Activated CD8-positive, alpha-beta memory T cell treated with anti-CD3 and anti-CD28 coated beads for 24 hours (primary cell): ENCODE measurements at places on chromosomes 6 and 20.

GRCh38 chr6:157539421-157539822 is 158.4 kb downstream of the ZDHHC14 start:
- no peak for DNase-seq

DNA sequence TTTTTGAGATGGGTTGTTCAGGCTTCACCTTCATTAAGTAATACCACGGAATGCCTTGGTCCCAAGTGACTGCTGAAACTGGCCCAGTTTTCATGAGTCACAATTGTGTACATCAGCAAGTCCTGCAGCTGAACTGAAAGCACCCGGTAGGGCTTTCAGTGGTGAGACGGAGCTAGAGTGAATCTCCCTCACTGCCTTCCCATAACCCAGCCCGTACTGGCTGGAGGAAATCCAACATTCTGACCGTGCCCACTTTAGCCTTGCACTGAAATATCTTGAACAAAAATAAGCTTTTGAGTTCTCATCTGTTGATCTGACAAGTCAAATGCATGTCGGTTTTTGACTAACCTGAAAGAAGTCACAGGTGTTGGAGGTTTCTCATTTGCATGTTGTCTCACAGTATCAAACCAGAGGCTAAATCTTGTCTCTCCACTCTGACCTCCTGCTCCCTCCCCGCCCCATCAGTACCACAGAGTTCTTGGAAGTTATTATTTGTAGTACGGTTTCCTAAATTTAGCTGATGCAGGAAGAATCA is 35.9 kb downstream of the DUSP22 start:
- no peak for DNase-seq

DNA sequence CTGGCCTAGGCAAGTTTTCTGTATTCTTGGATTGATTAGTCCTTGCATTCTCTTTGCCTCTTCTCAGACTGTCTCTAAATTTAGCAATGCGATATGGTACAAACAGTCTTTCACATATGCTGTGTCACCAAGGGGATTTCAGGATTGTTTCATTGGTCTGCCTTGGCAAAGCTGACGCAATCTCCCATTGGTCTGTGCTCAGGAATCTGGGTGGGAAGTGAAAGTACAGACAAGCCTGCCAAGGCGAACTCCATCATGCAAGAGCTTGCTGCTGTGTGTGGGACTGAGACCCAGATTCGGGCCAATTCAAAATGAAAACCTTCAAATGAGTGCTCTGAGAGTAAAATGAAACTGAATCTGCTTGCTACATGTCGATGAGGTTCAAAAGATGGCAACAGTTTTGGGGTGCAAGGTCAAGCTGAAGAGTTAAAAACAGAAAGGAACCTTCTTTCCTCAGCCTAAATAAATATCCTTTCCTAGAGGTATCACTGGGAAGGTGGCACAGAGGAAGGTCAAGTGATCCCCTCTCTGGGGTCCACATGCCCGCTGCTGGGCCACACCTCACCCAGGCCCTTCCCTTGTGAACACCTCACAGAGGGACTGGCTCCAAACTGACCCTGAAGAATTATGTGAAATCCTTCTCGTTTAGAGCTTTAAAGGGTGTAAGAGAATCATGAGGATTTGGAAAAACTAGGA is 198.8 kb upstream of the PREP start:
- DNase-seq, result no peak

GRCh38 chr20:13200767-13201500 is 20.1 kb upstream of the ISM1 start:
- DNase-seq, result no peak

DNA sequence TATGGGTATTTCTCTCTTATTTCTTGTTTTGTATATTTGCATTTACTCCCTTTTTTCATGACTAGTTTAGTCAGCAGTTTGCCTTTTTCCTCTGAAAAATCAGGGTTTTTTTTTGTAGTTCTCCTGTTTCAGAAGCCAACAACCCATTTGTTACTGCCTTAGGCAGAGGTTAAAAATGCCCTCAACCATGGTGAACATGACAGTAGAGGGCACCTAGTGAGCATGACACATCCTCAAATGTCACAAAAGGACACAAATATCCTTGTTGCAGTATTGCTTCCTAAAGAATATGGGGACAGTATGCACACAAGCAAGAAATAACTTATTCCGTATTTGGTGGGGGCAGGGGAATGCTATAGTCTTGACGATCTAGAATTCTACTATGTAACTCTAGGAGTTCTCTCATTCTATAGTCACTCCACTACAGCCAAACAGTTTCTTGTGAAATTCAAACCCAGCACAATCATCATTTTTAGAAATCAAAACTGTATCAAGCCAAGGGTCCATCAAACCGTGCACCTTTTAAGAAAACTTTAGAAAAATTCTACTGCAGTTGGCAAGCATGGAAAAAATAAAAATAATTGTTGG is 47.0 kb downstream of the GOPC start:
- no peak for DNase-seq

DNA sequence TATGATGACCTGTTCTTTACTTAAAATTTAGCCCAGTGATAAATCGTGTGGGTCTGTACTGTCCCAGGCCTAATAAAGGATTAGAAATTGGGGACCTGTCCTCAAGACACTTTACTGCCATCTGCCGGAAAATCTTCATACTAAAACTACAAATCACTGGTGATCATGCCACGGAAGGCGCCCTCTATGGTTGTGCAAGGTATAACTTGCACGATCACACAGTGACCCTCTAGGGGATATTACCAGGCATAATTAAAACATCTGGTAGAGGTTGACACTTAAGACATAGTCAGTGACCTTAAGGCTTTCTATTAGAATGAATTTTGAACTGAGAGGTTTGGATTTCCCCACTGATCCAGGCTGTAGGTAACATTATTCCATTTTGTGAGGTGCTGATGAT is 172.6 kb downstream of the BMP2 start:
- no peak for DNase-seq

- no peak for DNase-seq
These were observed 467.3 kb downstream of the PREX1 start for GRCh38 chr20:48360342-48360975.

DNA sequence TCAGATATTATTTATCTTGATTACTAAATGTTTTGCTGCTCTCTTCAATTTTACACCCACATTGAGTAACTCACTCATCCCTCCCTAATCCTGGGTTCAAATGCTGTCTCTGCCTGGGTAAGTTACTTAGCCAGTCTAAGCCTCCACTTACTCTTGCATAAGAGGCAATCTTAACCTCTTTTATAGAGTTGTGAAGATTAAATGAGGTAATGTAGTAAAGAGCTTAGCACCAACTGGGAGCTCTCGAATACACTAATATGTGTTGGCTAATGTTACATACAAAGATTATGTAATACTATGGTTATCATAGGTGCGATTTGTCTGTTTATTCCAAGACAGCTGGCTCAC is 134.4 kb upstream of the STMND1 start:
- no peak for DNase-seq

DNA sequence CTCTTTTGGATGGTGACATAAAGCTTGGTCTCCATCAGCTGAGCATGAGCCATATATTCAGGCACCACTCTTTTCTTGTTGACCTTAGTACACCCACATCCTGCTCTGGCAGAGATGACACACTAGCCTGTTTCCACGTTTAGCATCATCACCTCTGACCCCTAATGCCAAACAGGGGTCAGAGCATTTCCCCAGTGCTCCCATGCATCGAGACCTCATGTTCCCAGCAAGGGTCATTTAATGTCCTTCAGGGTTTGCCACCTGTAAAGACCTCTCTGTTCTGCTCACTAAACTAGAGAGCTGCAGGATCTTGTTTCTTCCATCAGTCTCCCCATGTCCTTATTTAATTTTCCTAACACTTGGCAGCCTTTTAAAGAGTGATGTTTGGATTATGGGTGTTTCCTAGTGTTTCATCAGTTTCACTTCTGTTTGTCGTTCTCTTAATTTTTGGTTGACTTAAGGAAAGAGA is 97.5 kb downstream of the AIG1 start:
- DNase-seq, result no peak

DNA sequence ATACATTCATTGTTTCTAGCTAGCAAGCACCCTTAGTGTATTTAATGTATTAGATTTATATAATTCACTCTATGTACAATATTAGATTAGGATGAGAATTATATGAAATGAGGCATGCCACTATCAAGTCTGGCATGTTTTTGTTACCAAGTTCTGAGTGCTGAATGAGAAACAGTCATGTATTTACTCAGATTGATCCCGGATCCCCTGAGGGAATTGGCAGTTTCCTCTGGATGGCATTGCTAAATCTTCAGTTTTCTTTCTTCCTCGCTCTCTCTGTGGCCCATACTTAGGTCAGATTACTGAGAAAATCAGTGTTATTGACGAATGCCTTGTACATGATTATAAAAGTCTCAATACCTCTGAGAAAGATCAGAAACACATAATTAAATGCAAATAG is 66.6 kb downstream of the CDKAL1 start:
- DNase-seq, result no peak

DNA sequence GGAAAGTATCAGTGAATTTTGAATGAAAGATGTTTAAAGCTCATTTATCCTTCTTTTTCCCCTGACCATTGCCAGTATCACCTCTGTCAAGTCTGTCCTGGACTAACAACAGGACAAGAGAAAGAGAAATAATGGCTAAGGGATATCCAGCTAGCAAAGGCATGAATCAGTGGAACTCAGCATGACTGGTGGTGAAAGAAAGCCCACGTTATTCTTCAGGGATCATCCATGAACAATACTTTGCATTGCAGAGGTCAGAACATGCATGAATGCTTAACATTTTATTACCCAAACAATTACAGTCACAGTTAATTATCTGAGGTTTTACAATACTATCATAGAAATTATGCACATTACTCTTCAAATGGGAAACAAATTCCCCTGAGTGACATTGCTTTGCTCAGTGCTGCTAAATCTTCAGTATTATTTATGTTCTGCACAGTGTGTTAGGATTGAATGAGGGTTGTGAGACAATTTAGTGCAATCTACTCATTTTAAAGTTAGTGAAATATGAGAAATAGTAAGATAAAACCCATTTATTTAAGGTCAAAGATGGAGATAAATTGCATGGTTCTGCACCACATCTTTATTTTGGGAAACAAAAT is 350.7 kb downstream of the KHDRBS2 start:
- no peak for DNase-seq

DNA sequence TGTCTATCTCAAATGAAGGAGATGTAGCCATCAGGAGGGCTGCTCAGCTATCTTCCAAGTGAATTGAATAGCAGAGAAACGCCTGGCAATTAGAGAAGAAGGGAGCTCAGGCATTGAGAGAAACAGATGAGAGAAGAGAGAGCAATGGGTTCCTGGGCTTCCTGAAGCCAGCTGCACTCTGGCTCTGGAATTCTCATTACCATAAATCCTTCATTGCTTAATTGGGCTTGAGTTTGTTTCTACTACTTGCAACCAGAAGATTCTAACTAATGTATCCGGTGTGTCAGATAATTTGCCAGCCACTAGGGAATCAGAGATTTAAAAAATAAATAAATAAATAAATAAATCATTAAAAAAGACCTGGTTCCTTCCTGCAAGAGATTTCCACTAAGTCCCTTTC is 25.0 kb upstream of the CDKAL1 start:
- no peak for DNase-seq

DNA sequence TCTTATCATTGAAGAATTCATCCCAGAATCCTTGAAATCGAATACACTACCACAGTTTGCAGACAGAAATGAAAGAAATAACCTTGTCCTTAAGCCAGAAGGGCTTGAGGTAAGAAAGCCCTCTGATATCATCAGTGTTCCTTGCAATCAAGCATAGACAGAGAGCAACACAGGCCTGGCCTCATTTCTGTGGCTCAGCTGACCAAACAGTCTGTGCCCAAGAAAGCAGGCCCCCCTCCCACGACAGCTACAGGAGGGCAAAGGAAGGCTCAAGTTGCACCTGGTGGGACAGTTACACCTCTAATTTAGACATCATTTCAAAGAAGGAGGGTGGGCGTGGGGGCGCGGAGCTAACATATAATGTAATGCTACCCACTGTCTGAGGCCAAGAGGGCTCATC is 21.6 kb downstream of the KIF16B start:
- DNase-seq, result no peak

- no peak for DNase-seq
These were observed 597.0 kb downstream of the EYS start for GRCh38 chr6:65110031-65110430.

DNA sequence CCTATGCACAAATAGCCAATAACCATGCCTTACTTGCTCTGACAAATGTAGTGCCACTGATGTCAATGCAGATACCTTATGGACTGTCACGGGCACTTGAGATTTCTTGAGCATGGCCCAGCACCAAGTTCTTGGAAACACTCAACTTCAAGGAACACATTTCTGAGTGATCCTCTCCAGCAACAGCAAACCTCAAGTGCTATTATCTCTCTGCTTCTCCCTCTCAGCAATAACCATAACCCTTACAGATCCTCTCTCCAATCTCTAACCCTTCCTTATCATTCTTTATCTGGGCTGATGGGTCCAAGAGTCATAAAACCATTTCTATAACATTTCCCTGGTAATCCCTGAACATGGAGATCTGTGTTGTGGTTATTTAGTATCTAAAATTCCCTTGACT is 266.9 kb upstream of the STXBP5 start:
- no peak for DNase-seq

DNA sequence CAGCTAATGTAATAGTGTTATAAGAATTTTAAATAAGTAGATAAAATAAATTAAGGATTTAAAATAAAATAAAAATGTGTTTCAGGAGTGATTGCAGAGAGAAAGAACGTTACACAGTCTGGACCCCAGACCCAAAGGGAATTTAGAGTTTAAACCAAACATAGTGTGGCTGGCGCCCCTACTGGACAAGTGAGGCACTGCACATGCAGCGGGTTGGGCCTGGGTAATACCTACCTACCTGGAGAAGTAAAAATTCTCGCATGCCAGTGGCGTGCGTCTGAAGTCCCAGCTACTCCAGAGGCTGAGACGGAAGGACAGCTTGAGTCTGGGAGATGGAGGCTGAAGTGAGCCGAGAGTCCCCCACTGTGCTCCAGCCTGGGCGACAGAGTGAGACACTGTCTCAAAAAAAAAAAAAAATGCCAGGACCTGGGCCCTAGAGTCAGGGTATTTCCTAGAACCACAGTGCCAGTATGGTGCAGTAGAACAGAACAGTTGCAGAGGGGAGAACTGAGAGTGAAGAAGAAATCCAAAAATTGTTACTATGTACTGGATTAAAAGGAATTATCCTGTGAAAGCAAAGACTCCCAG is 71.4 kb upstream of the TCF21 start:
- DNase-seq, result peak; percentile 73
